ENCODE measurements at places on chromosomes 5 and 9. TPM values are rescaled to one million over a fixed set of nuclear protein-coding genes. Genes with fewer than 3 reads are reported as not detected.

TIFAB gene
- not detected for total RNA-seq

LCN10 gene
- 0.20 TPM for total RNA-seq

PCDHA13 gene
- 5.8 TPM for total RNA-seq

GRCh38 chr5:157607371-157608161 lies 32.0 kb upstream of the ADAM19 start:
- no peak for DNase-seq

DNA sequence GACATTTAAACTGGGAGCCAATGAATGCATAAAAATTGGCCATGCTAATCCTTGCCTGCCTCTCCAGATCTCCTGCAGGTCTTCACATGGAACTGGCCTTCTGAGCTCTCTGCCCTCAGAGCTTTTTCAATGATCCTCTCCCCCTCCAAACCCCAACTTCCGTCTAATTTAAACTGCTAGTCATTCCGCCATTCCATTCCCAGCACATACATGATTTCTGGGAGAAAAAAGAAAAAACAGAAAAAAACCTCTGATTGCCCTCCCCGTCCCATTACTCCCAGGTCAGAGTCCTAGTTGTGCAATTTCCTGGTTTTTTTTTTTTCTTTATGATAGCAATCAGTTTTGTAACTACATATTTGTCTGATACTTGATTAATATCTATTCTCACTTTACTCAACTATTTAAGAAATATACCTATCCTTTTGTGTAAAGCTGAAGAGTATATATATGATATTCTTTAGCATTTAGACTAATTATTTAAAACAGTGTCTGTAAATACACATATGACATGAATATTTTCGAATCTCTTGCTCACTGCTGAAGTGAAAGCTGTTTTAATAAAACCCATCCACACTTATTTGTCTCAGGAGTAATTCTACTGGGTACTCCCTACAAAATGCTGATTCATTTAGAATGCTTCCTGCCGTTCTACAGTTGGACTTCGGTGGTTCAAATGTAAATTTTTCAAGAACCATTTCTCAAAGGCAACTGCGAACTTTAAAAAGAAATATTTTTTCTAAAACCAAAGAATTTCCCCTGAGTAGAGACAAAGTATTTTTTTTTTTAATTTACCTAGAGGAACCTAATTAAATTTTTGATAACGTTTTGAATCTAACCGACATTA lies 1.6 kb downstream of the HINT1 start:
- no peak for DNase-seq

- DNase-seq: no peak
Measured at GRCh38 chr9:274406-274805, 59.7 kb downstream of the DOCK8 start.

DNA sequence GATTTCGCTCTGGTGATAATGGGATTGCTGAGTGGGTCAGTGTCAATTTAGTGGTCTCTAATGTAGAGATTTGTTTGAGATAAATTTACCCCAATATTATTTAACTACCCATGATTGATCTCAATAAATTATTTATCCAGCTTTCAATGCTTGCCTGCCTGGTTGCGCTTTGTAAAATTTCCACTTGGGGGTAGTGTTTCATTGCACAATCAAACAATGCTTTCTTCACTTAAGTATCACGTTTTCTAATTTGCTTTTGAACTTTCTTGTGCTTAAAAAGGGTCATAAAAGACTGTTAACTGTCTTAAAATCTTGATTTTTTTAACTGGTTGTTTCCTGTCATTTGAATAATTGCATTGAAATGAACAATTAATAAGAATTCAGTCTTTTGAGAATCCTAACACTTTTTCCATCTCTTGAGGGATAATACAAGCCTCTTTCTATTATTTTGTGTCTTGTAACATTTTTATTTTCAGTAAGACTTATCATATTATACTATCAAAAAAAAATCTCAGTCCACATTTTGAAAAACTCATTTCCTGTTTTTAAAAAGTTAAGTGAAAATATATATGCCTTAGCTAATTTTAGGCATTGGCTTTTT lies 18.7 kb downstream of the HSD17B4 start:
- no peak for DNase-seq
